ENCODE measurements at places on chromosomes 5 and 9. TPM values are rescaled to one million over a fixed set of nuclear protein-coding genes. Genes with fewer than 3 reads are reported as not detected.

- DNase-seq = peak; percentile 73
Measured at GRCh38 chr5:141734501-141735229, 52.6 kb upstream of the ARAP3 start.

DNA sequence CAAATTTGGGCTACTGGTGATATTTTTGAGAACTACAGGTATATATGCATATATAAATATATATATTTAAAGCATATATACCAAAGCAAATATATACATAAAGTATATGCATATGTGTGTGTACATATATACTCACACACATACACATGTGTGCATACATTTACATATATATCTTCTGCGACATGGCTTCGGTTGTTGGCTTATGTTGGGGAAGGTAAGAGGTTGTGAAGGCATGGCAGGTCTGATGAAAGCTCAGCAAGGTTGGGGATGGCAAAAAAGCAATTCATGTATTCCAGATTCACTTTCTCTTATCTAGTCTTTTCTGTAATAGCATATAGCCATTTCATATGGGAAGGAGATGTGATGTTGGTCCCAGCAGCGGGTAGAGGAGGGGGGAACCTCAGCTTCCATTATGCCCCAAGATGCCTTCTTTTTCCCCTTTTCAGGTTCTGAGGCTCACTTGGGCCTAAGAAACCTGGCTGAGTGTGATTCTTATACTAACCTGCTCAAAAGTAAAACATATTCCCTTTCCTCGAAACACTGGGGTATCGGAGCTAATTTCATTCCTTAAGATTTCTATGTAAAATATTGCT, 201.7 kb downstream of the MEF2C start:
- DNase-seq = peak; percentile 1

BAAT gene
- total RNA-seq = 0.41 TPM

DNA sequence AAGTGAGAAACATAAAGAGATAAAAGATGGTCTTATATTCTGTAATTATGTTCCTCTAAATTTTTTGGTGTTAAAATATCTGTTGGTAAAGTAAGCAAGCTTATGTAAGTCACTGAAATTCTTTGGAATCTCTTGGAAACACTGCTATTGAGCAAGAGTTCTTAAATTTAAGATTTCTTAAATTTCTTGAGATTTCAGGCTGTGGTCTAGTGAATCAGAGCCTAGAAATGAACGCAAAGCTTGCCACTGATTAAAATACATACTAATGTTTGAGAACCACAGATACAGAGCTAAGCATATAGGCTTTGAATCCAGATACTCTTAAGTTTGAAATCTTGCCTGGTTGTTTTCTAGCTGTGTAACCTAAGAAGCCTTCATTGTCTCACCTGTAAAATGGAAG, 133.4 kb downstream of the TRPM3 start:
- DNase-seq = no peak

DNA sequence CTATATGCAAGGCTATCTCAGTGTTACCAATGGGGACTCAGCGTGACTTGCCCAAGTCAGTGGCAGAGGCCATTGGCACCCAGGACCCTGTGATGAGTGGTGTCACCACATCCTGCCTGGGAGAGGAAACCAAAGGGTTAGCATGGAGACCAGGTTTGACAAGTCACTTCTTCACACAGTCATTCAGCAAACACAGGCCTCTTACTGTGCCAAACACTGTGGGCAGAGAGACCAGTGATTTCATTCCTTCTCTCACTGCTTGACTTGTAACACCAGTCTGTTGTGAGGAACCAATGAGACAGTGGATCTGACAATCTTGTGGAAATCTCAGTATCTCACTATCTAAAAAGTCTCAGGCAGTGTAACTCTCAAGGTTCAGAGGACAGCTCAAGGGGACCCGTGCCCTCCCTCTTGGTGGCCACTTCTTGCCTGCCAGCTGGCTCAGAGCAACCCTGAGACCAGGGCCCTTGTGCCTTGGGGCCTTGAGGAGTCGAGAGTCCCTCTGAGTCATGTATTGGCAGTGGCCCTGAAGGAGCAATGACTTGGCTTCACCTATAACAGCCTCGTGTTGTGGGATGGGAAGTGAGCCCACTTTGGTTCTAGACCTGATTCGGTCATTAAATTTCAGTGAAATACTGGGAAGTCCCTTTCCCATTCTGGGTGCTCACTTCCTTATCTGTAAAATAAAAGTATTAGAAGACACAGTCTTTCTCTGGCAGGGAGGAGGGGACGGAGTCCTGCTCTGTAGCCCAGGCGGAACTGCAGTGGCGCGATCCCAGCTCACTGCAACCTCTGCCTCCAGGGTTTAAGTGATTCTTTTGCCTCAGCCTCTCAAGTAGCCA, 1.6 kb downstream of the FABP6 start:
- DNase-seq = no peak

GRCh38 chr5:71836084-71836483, 117.0 kb downstream of the CARTPT start:
- no peak for DNase-seq

- peak; percentile 85 for DNase-seq
Measured at GRCh38 chr9:132006677-132007370, 72.8 kb downstream of the MED27 start.

DNA sequence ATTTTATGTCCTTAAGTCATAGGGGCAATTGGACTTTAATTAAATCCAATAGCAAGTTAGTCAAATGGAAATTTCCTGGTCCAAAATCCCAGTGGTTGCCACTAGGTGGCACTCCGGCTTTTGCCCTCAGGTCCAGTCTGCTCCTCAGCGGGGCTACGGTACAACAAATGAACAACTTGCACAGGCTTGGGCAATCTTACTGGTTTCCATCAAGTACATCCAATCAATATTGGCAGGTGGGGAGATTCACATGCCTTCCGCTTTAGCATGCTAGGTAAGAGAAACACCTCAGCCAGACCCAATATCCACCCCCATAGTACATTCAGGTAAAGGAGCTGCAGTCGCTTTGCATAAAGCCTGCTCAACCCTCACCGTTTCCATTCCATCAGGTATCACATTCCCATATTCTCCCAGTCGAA, 6.3 kb upstream of the MXD3 start:
- DNase-seq = peak; percentile 78

SLC6A19 gene
- not detected for total RNA-seq

GRCh38 chr5:23963449-23963848, 456.0 kb downstream of the PRDM9 start:
- DNase-seq = no peak

DNA sequence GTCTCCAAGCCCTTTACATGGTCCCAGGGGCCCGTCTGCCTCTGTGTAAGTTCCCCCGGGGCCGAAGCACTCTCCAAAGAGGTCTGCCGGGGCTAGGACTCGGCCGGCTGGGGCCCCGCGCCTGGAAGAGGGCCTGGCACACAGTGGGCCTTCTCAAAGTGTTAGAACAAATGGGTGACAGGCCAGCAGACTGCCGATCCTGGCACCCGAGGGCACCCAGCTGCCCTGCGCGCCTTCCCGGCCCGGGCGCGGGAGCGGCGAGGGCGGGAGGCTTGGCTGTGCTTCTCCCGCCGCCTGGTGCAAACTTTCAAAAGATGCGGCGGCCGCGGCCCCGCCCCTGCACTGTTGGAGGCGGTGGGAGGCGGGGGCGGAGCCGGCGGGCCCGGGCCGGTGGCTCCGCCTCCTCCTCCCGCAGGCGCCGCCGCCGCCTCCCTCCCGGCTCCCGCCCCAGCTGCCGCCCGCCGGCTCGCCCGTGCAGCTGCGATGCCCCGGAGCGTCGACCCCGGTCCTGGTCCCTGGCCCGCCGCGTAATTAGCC, at the start of gene NEURL1B:
Gene NEURL1B, plus strand, starts transcription at position 442 of the 537 bp plus-strand sequence. CDS start 144 bp downstream, outside the sequence.
- peak; percentile 93 for DNase-seq

RASGEF1C gene
- total RNA-seq = 4.8 TPM

GRCh38 chr9:30744871-30745270, 1639.6 kb upstream of the ACO1 start:
- DNase-seq = peak; percentile 20

GRCh38 chr9:32468740-32469139, 57.3 kb downstream of the RIGI start:
- DNase-seq = no peak

DMRTA1 gene
- total RNA-seq = 1.9 TPM

GRCh38 chr9:3874449-3875360, 348.9 kb upstream of the RFX3 start:
- no peak for DNase-seq

GRCh38 chr9:37903647-37904444, at the start of gene SLC25A51:
TSS of gene SLC25A51 (minus strand) at chr9:37904127. CDS start at chr9:37888550, 15,577 bp downstream.
- peak; percentile 98 for DNase-seq

PPP1R26 gene
- total RNA-seq = 19.5 TPM

GRCh38 chr9:111832449-111832848, 37.7 kb upstream of the SHOC1 start:
- DNase-seq = no peak

- DNase-seq = no peak
Measured at GRCh38 chr9:68883224-68883623, 130.7 kb downstream of the PRKACG start.

GRCh38 chr9:113989017-113989713, 88.9 kb downstream of the AMBP start:
- peak; percentile 94 for DNase-seq

DNA sequence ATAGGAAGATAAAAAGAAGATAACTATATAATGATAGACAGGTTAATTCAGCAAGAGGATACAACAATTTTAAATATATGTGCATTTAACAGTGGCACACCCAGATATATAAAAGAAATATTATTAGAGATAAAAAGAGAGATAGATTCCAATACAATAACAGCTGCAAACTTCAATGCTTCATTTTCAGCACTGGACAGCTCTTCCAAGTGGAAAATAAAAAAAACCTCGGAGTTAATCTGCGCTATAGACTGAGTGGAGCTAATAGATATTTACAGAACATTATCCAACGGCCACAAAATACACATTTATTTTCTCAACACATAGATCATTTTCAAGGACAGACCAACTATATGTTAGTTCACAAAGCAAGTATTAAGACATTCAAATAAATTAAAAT, 1229.5 kb upstream of the CDH6 start:
- peak; percentile 25 for DNase-seq

DNA sequence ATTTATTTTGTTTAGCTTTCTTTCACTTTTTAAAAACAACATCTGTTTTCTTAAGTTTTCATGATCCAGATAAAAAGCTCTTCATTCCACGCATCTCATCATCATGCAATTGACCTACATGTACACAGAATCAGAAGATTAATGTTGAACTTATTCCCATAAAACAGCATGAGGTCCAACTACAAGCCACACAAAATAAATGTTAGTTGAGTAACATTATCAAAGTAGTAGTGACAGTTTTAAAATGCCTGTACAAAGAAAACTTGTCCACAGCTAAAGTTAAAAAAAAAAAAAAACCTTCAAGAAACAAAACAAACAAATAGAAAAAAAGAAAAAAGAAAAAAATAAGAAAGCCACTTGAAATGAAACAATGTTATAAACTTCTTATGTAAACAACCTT, 846.3 kb downstream of the TLE1 start:
- no peak for DNase-seq

- peak; percentile 65 for DNase-seq
Measured at GRCh38 chr5:177301503-177302165, 1.9 kb downstream of the RAB24 start.

- DNase-seq = no peak
Measured at GRCh38 chr9:109411069-109411761, 86.9 kb downstream of the PTPN3 start.

BBLN gene
- total RNA-seq = 34.5 TPM

DNA sequence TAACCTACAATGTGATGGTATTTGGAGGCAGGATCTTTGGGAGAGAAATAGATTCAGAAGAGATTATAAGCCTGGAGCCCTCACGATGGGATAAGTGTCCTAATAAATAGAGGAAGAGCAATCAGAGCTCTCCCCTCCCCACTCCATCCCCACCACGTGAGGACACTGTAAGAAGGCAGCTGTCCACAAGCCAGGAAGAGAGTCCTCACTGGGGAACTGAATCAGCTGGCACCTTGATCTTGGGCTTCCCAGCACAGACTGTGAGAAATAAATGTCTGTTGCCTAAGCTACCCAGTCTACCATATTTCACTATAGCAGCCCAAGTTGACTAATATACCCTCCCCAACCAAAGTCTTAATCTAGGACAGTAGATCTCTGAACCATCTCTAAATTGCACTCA, 118.1 kb downstream of the SUSD1 start:
- DNase-seq = no peak

GRCh38 chr5:74482990-74483389, 157.5 kb downstream of the ENC1 start:
- DNase-seq = peak; percentile 16

- peak; percentile 75 for DNase-seq
Measured at GRCh38 chr5:97576956-97577355, 393.9 kb upstream of the RIOK2 start.

- peak; percentile 45 for DNase-seq
Measured at GRCh38 chr9:404234-404633, 189.6 kb downstream of the DOCK8 start.

IFNA2 gene
- total RNA-seq = not detected

PCDHGA4 gene
- total RNA-seq = 3.9 TPM

LURAP1L gene
- 7.2 TPM for total RNA-seq

- DNase-seq = peak; percentile 77
Measured at GRCh38 chr5:14316471-14316870, 173.3 kb downstream of the TRIO start.

SPINK6 gene
- total RNA-seq = not detected

GRCh38 chr5:164188733-164189148, 683.3 kb downstream of the MAT2B start:
- DNase-seq = peak; percentile 10

ETF1 gene
- total RNA-seq = 57.7 TPM

GRCh38 chr9:124518116-124518515, 10.9 kb upstream of the NR5A1 start:
- DNase-seq = no peak

ST6GALNAC6 gene
- total RNA-seq = 34.0 TPM

DNA sequence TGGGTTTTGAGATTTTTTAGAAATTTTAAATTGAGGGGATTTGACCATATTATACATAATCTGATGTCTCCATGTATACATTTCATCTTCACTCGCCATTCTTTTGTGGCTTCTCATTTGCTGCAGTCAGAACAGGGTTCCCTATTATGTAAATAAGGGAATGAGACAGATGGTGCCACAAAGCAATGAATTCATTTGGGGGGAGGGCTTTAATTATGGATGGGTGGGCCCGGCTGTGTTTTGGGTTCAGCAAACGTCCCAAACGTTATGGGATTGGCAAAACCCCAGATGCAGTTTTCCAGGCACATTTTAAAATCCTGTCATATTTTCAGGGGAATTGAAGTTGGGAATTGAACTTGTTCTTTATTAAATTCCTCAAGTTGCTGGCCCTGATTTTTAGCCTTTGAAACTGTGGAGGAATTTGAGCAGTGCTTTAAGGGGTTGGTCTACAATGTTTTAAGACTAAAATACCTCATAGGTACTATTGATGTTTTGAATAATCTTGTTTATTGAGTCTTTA, 558.5 kb upstream of the ZNF462 start:
- DNase-seq = no peak
